ENCODE measurements at places on chromosomes 1 and 21.

DNA sequence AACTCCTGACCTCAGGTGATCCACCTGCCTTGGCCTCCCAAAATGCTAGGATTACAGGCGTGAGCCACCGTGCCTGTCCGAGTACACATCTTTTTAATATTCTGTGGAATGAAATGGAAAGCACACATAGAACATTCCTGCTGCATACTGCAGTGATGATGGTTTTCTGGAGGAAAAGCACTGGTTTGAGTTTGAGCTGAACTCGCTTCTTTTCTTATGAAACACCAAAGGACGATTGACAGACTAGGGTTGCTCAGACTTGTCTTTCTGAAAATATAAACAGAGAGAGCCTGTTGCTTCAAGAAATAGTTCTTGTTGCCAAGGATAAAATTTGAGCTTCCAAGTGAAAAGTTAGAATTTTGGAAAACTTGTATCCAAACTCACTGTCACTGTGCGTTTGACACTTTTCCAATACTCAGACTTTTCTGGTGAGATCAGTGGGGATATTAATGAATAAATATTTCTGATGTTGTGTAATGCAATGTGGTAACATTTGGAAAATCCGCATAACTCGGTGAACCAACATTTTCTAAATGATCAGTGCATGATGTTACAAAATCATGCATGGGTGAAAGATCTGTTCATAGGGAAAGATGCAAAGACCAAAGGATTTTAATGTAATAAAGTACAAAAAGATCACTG, 15.0 kb upstream of the ERMAP start:
- DNase-seq: no peak

GRCh38 chr21:36661511-36662309, 37.2 kb upstream of the SIM2 start:
- DNase-seq: no peak

GRCh38 chr1:239884796-239885195, 206.9 kb upstream of the FMN2 start:
- no peak for DNase-seq

GRCh38 chr1:164562061-164562460, 3.1 kb downstream of the PBX1 start:
- no peak for DNase-seq

GRCh38 chr1:228243093-228243492, 35.2 kb downstream of the OBSCN start:
- no peak for DNase-seq

DNA sequence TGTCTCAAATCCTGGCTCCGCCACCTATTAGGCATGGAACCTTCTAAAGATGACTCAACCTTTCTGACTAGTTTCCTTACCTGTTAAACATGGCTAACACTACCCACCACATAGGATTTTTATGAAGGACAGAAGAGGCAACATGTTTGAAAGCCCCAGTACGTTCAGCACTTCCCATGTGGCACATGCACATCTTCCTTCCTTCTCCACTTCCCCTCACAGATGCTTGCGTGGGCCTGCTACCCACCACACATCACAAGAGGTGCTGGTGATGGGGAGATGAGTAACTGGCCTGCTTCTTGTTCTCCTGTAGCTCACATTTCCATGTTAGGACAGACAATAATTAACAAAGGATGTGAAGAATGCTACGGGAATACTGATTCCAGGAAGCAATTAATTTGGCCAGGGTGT, 7.1 kb downstream of the ZBTB21 start:
- DNase-seq: no peak

- DNase-seq: no peak
Observed at GRCh38 chr1:55060133-55060999, 21.0 kb downstream of the PCSK9 start.

Measured in stimulated activated CD8-positive, alpha-beta memory T cell treated with anti-CD3 and anti-CD28 coated beads, Interleukin-7, amount 100 ng/mL, for 1 hour (primary cell).